Natural killer cell (primary cell): ENCODE measurements at places on chromosomes 16 and 17. TPM values are rescaled to one million over a fixed set of nuclear protein-coding genes. Genes with fewer than 3 reads are reported as not detected.

Gene CLEC3A
- total RNA-seq = not detected

DNA sequence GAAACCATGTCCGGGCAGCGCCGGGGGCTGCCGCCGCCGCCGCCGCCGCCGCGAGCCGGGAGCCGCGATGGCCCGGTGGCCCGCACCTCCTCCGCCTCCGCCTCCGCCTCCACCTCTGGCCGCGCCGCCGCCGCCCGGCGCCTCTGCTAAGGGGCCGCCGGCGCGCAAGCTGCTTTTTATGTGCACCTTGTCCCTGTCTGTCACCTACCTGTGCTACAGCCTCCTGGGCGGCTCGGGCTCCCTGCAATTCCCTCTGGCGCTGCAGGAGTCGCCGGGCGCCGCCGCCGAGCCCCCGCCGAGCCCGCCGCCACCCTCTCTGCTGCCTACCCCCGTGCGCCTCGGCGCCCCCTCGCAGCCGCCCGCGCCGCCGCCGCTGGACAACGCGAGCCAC lies 587 bp downstream of the HS3ST4 start:
- H3K27ac ChIP-seq = no peak overlapping the region
- H3K36me3 ChIP-seq = no peaks in the 10 kb centered on the region
- no peaks in the 10 kb centered on the region for H3K4me1 ChIP-seq
- H3K27me3 ChIP-seq = peaks cover 7% of the 10 kb centered on the region
- no peak for DNase-seq

- no peak for DNase-seq
- no peak overlapping the region for H3K4me3 ChIP-seq
- no peak overlapping the region for H3K27ac ChIP-seq
- no peaks in the 10 kb centered on the region for H3K36me3 ChIP-seq
- peaks cover 4% of the 10 kb centered on the region for H3K4me1 ChIP-seq
These were observed 9.0 kb upstream of the SLFN12L start for GRCh38 chr17:35546487-35546886.

DNA sequence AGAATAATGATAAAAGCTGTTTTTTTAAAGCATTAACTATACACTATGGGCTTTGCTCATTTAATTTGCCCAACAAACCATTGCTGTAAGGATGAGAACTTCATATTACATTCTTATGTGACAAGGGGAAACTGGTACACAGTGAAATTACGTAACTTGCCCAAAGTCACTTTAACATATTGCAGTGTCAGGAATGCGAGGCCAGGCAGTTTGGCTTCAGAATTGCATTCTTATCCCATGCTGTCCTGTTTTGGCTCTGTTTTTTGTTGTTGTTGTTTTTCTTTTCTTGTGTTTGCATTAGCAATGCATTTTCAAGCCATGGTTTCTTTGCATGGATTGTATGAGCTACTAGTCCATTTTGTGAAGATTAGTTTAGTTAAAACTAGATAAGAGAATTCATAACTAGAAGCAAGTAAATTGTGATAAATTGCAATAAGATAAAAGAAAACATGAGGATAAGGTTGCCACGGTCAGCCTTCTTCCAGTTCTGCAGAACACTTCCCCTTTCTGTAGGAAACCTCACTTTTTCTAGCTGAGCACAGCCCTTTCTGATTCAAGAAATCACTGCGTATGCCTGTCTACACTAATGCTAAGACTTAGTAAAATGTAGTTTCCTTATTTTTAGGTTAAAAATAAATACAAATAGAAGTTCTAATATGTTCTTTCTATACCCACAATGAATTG lies 221.3 kb upstream of the KCNJ16 start:
- H3K4me3 ChIP-seq = no peak overlapping the region
- no peak for DNase-seq
- no peaks in the 10 kb centered on the region for H3K36me3 ChIP-seq
- H3K27me3 ChIP-seq = no peaks in the 10 kb centered on the region

- no peak overlapping the region for H3K27ac ChIP-seq
- H3K27me3 ChIP-seq = no peaks in the 10 kb centered on the region
- H3K36me3 ChIP-seq = no peaks in the 10 kb centered on the region
These were observed 158.1 kb downstream of the ZNF423 start for GRCh38 chr16:49697631-49698452.

- H3K4me1 ChIP-seq = no peaks in the 10 kb centered on the region
- no peaks in the 10 kb centered on the region for H3K27me3 ChIP-seq
- no peaks in the 10 kb centered on the region for H3K36me3 ChIP-seq
These were observed 3.7 kb downstream of the C16orf89 start for GRCh38 chr16:5062051-5062450.

GRCh38 chr16:66844009-66844341 lies 239 bp upstream of the CA7 start:
- H3K4me3 ChIP-seq = no peak overlapping the region
- DNase-seq = no peak
- H3K4me1 ChIP-seq = peaks cover 10% of the 10 kb centered on the region
- H3K36me3 ChIP-seq = no peaks in the 10 kb centered on the region

DNA sequence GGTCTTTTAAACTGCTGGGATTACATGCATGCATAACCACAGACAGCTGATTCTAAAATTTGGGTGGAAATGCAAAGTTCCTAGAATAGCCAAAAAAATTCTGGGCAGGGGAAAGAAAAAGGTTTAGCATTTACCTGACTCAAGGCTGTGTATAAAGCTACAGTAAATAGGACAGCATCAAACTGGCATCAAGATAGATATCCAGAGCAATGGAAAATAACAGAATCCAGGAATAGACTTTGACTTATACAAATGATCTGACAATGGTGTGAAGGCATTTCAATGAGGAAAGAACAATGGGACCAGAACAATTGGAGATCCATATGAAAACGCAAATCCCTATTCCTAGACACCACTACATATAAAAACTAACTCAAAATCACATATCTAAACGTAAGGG lies 12.9 kb downstream of the ANKFY1 start:
- H3K4me1 ChIP-seq = peaks cover 4% of the 10 kb centered on the region
- peaks cover 8% of the 10 kb centered on the region for H3K36me3 ChIP-seq
- H3K27ac ChIP-seq = no peak overlapping the region
- no peak overlapping the region for H3K4me3 ChIP-seq
- no peaks in the 10 kb centered on the region for H3K27me3 ChIP-seq

- DNase-seq = no peak
- no peaks in the 10 kb centered on the region for H3K4me1 ChIP-seq
- no peaks in the 10 kb centered on the region for H3K27me3 ChIP-seq
- H3K36me3 ChIP-seq = no peaks in the 10 kb centered on the region
- H3K27ac ChIP-seq = no peak overlapping the region
These were observed 1432.0 kb upstream of the GOT2 start for GRCh38 chr16:60166111-60166510.

DNA sequence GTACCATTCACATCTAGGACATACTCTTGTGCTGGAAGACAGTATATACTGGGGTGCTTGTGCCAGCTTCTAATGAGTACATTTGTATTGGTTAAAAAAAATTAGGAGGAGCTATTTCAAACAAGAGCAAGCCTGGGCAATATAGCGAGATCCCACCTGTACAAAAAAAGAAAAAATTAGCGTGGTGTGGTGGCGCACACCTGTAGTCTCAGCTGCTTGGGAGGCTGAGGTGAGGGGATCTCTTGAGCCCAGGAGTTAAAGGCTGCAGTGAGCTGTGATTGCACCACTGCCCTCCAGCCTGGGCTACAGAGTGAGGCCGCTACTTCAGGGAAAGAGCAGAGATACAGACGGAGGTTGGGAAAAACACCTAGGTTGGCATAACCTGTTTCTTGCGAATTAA lies 1.2 kb downstream of the MRTFB start:
- H3K4me3 ChIP-seq = no peak overlapping the region
- no peaks in the 10 kb centered on the region for H3K36me3 ChIP-seq
- H3K27ac ChIP-seq = no peak overlapping the region
- H3K27me3 ChIP-seq = no peaks in the 10 kb centered on the region
- peaks cover 12% of the 10 kb centered on the region for H3K4me1 ChIP-seq
- no peak for DNase-seq

- no peak for DNase-seq
- H3K27ac ChIP-seq = no peak overlapping the region
- no peaks in the 10 kb centered on the region for H3K4me1 ChIP-seq
- no peaks in the 10 kb centered on the region for H3K27me3 ChIP-seq
- H3K4me3 ChIP-seq = no peak overlapping the region
These were observed 66.7 kb downstream of the AP2B1 start for GRCh38 chr17:35653619-35654361.
